ENCODE measurements at places on chromosomes 4 and X.

- no peak for DNase-seq
These were observed 51.7 kb downstream of the RAB28 start for GRCh38 chr4:13432453-13432852.

GRCh38 chr4:98527534-98528269, 130.7 kb downstream of the TSPAN5 start:
- DNase-seq = no peak

GRCh38 chrX:100358766-100359165, 51.3 kb downstream of the PCDH19 start:
- no peak for DNase-seq

DNA sequence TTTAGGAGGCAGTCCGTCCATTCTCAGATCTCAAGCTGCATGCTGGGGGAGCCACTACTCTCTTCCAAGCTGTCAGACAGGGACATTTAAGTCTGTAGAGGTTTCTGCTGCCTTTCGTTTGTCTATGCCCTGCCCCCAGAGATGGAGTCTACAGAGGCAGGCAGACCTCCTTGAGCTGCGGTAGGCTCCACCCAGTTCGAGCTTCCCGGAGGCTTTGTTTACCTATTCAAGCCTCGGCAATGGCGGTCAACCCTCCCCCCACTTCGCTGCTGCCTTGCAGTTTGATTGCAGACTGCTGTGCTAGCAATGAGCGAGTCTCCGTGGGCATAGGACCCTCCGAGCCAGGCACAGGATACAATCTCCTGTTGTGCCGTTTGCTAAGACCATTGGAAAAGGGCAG, 10.7 kb upstream of the ADH5 start:
- DNase-seq = no peak

DNA sequence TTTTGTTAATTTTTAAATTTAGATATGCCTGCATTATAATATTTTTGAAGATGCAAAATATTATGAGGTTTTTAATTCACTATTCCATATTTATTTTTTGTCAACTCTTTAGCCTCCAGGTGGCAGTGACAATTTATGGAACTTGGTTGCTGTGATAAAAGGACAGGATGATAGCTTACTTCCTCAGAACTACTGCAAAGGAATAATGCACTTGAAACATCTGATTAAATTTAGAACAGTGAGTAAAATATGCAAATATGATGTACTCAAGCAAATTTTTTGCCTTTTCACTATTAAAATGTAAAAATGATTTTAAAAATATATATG, 45.1 kb downstream of the SPATA4 start:
- no peak for DNase-seq

- no peak for DNase-seq
These were observed 1026.9 kb upstream of the SLIT2 start for GRCh38 chr4:19224820-19225219.

DNA sequence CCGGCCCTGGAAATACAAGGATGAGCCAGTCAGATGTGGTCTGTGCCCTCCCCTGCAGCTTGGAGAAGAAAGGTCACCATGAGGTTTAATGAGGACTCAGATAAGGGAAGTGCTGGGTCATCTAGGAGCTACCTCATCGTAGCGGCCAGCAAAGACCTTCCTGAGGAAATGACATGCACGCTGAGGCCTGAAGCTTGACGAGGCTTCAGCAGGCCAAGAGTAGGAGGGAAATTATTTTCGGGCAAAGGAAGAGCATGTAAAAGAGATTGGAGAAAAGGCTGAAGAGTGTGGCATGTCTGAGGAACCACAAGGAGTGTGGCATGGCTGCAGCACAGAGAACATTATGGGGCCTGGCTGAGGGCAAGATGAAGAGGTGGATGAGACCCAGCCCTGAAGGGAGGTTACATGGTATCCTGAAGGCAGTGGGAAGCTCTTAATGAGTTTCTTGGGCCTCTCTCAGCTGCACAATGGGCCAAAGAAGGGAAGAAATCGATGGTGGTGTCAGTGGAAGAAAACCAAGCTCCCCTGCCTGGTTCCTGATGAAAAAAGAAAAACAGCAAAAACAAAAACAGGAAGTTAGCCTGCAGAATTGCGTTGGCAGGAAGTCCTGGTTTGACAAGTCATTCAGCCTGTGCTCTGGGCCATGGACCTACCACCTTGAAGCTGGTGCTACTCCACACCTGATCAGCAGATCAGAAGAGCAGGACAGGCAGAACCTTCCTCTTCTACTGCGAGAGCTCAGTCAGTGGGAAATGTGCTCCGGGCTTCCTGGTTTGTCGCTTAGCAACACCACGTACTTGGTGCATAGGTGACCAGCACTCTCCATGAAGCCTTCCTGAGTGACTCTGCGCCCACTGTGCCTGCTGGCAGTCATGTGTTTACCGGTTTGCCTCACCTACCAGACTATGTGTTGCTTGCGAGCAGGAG, 134.5 kb upstream of the KLF3 start:
- no peak for DNase-seq

- no peak for DNase-seq
These were observed 354.9 kb downstream of the CAMK2D start for GRCh38 chr4:113406723-113407016.

DNA sequence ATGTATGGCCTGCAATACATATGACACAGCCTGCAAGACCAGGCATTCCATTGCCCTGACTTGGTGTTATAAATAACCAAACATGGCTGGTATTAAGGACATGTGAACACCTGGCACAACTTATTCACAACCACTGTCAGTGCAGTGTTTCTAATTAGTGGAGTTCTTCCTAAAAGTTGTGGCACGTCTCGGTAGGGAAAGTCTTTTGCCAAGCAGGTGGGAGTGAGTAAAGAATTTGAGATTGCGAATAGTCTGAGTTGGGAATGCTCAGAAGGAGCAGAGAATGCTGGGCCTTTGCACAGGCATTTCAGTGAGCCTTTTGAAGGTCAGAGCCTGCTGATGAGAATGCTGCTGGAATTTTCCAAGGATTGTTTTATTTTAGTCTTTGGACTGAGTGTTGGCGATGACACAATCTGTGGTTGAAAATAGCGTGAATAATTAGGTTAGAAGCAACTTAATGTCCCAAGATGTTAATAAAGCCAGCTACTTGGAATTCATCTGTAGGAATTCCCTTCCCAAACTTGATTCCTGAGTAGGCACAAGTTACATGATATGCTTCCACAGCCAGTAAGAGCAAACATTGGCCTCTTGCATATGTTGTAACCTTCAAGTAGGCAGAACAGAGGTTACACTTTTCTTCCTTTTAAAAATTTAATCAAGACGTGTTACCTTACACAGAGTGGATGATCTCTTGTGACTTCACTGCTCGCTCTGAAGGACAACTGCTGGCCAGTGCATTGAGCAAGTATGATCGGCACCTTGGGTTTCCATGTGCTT, 83.6 kb upstream of the PGRMC2 start:
- no peak for DNase-seq

DNA sequence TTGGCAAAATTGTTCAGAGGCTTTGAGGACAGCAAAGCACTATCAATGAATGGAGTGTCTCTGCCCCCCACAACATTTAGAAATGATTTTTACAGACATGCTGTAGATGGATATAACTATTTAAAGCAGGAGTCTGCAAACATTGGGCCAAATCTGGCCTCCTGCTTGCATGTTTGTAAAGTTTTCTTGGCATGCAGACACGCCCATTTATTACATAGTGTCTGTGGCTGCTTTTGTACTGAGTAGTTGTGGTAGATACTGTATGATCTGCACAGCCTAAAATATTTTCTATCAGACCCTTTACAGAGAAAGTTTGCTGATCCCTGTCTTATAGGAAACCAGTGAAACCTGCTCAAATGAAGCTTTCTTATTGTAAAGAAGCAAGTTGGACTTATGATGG, 45.5 kb upstream of the PHEX start:
- no peak for DNase-seq

DNA sequence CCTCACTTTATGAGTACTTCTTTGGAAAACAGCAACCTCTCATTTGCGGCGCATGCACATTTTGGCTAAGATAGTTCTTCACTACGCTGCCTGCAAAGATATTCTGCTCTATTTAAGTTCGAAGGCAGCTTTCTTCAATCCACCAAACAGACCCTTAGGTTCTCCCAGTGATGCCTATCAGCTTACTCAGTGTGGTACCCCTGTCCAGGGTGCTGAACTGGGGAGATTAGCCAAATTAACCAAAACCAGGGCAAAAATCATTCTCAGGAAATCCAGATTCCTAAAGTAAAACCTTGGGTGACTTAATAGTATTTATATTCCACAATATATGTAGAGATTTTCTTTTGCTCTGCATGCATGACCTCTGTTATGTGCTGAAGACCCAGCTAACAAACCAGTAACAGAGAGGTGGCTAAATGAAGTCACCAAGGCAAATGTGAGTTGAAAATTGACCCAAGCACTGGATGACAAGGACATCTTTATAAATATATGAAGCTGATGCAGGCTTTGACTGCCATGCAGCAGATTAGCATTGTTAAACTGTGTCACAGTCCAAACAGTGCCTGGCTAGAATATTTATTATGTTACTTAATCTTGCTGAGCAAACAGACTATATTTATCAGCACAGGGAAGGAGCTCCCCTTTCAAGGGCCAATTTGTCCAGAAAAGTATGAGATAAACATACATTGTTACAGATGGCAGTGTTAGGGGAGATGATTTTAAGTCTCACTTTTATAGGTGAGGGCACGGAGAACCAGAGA, 418.2 kb downstream of the STIM2 start:
- DNase-seq = no peak

GRCh38 chr4:66855956-66856355, 689.3 kb downstream of the CENPC start:
- DNase-seq = no peak

- DNase-seq = no peak
These were observed 321.7 kb downstream of the ANKRD50 start for GRCh38 chr4:124390861-124391260.

DNA sequence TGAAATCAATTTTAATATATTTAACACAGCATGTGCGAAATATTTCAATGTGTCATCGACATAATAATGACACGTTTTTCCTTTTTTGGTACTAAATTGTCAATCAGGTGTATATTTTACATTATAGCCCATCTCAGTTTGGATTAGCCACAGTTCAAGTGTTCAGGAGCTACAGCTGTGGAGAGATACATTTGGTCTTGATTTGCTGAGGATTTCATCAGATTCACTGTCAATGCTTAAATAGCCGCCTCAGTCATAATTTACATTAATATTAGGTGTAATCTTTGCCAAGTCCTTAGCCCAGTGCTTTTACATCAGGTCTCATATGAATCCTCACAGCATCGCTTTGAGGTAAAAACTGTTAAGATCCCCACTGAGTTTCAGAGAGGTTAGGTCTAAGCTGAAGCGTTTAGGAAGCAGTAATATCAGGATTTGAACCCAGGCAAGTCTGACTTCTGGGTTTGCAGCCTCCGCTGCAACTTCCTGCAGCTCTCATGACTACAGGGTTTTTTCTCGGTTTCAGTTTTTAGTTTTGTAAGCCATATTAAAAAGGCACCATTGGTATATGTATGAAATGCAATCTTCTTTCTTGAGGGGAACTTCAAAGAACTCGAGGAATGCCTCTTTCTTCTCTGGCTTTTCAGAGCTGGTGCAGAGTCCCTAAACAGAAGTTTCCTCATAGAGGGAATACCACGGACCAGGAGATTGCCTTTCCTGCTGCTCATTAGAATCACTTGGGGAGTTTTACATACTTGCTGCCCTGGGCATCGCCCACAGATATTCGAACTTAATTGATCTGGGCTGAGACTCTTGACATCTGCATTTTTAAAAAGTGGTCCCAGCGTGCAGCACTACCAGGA, 6.4 kb downstream of the MTM1 start:
- no peak for DNase-seq

DNA sequence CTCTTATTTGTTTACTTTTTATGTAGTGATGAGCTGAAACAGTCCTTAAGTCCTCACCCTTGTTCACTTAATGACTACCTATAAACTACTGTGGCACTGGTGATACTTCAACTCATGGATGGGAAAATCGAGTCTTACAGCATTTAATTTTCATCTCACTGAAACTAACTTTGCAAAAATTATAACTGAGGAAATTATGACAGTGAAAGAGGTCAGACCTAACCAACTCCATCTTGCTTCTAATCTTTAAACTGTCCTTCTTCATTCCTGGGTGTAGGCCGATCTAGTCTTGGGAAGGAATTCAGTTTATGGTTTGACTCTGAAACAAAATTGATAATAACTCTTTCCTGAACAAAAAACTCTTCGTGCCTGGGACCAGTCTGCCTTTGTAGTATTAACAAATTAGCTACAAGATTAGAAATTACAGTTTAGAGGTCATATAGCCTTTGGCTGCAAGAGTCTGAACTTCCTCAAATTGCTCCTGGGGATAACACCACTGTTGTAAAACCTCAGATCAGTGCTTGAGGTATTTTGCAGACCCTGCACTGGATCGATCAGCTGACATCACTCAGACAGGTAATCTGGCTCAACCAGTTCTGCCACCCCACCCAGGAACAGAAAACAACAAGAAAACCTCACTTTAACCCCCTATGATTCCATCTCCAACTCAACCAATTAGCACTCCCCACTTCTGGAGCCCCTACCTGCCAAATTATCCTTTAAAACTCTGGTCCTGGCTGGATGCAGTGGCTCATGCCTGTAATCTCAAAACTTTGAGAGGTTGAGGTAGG, 995.7 kb upstream of the PRKX start:
- DNase-seq = no peak

DNA sequence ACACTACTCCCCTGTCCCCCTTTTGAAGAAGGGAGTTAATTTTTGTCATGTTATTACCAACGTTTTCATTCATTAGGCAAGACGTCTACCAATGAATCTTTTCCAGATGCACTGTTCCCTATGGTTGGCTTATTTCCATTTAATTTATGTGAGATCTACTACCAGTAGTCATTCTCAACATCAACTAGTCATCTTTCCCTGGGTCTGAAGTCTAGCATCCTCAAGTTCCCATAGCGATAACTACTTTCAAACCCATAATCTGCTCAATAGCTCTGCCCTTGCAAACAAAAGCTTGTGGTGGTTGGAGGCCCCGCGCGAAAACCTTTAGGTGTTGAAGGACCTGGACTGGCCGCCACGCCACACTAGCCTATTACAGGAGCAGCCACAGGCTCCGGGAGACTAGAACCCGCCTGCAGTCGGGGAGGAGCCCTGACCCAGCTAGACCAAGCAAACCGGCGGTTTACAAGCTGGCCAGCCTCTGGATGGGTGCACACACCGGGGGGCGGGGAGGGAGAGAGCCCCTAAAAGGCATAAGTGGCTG, 746 bp downstream of the PPAT start:
- DNase-seq = no peak

GRCh38 chr4:53366301-53366716, 448 bp upstream of the SCFD2 start:
- DNase-seq = no peak

GRCh38 chrX:118751950-118752783, 24.8 kb downstream of the IL13RA1 start:
- DNase-seq = no peak

DNA sequence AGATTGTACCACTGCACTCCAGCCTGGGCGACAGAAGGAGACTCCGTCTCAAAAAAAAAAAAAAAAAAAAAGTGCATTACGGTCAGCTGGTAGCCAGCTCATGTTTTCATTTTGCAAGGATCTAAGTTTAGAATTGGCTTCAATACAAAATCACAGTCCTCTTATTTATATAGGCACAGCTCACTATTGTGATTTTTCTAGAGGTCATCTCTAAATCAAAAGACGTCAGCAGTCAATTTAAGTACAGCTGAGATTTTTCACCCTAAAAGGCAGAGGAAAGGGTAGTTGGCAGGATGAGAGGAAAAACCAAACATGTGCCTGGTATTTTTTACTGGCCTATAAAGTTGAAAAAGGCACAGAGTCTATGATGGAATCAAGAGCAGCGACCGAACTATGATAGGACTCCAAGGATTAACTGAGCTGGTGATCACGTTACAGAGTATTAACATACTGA, 30.8 kb downstream of the ASB5 start:
- DNase-seq = no peak

- DNase-seq = no peak
These were observed 150.4 kb downstream of the CENPC start for GRCh38 chr4:67394879-67395278.

- DNase-seq = no peak
These were observed 150.4 kb downstream of the MGST2 start for GRCh38 chr4:139815778-139816601.

Data from activated CD8-positive, alpha-beta memory T cell treated with anti-CD3 and anti-CD28 coated beads for 1 hour (primary cell).